ENCODE measurements at places on chromosomes 16 and 17.

- DNase-seq, result no peak
Observed at GRCh38 chr17:2551928-2552327, 40.2 kb upstream of the METTL16 start.

- DNase-seq, result no peak
Observed at GRCh38 chr16:15775209-15775608, 81.6 kb downstream of the MYH11 start.

- DNase-seq, result no peak
Observed at GRCh38 chr16:10929853-10930754, 12.2 kb downstream of the DEXI start.

DNA sequence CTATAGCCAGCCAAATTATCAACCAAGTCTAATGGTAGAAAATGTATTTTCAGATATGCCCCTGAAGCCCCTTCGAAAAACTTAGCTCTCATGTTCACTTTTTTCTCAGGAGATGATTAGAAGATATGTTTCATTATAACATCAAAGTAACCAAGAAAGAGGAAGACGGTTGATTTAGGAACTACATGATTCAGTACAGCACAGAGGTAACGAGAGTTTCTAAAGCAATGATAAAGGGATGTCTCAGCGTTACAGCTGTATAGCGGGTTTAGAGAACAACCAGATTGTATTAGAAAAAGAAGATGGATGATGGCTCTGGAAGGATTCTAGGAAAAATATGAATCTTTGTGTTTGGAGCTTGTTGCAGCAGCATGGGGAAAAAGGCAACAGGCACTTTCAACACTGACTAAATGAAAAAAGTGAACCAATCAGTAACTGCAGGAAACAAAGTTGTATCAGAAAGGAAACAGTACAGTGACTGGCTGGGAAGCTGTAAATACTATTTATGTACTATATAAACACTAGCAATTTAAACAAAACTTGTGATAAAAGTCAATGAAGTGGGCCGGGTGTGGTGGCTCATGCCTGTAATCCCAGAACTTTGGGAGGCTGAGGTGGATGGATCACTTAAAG, 21.5 kb downstream of the MBTD1 start:
- no peak for DNase-seq

GRCh38 chr16:59864981-59865666, 1131.0 kb upstream of the GOT2 start:
- no peak for DNase-seq

DNA sequence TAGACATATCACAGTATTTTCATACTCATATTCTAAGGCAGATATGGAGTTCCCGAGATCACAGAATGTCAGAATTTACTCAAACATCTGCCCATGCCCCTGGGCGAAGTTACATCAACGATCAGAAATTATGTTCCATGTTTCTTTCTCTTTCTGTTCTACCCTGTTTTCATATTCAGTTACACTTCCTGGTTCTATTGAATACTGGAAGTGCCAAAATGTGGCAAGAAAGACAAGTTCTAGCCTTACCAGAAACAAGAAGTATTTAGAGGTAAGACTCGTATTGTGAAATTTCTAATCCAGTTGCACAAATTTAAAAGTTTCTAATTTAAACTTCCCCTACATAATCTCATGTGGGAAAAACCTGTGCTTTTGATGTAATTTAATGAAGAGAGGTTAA, 36.1 kb downstream of the KCNJ2 start:
- DNase-seq, result no peak
